Daoy (cell line): ENCODE measurements at places on chromosomes 7 and 10. TPM values are rescaled to one million over a fixed set of nuclear protein-coding genes. Genes with fewer than 3 reads are reported as not detected.

Gene C10orf67
- total RNA-seq, result not detected in 2 replicates

Gene MYPN
- total RNA-seq, result 1.8 and 2.9 TPM in 2 replicates

Gene PTPRZ1
- 0.12 and 0.17 TPM in 2 replicates for total RNA-seq

- peak; percentile 92 for DNase-seq
Observed at GRCh38 chr7:106126170-106126938, 14.2 kb upstream of the SYPL1 start.

DNA sequence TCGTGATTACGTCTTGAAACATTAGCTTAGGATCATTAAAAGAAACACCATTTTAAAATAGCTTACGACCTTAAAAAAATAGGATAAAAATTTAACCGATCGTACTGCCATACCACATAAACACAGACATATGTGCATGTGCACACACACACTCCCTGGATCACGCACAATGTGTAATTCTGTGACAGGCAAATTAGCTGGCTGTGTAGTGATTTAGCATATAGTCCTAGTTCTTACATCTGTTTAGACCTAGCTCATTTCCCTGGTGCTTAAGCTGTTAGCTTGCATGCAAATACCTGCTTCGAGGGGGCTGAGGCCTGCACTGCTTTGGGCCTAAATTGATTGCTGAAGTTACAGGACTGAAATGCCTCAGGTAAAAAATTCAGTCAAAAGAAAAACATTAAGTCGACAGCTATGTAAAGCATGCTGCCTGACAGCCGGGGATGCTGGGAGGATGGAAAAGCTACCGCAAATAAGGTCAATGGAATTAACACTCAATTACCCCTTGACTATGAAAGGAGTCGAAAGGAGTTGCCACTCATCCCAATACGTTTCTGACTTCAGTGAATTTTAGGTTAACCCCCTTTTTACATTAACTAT, 267.1 kb upstream of the FZD8 start:
- no peak for DNase-seq

- no peak for DNase-seq
Observed at GRCh38 chr10:76981251-76981650, 656.4 kb downstream of the KCNMA1 start.

Gene FERD3L
- not detected in 2 replicates for total RNA-seq

DNA sequence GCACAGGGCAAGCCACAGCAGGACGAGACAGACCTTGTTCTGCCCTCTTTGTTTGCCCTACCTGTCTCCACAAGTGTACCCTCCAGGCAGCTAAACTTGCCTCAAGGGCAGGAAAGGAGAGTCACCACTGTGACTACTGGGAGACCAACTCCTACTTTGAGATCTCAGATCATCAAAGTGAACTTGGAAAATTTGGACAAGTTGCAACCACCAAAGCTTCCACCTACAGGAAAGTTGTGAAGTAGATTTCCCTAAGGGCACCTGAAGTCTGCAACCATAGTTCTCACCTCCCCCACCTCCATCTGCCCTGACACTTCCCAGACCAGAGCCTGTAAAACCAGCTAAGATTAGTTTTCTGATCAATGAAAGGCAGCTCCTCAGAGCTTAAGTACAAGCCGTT, 2.5 kb upstream of the WDR91 start:
- no peak for DNase-seq

Gene EGFR
- total RNA-seq, result 58.2 and 66.6 TPM in 2 replicates

DNA sequence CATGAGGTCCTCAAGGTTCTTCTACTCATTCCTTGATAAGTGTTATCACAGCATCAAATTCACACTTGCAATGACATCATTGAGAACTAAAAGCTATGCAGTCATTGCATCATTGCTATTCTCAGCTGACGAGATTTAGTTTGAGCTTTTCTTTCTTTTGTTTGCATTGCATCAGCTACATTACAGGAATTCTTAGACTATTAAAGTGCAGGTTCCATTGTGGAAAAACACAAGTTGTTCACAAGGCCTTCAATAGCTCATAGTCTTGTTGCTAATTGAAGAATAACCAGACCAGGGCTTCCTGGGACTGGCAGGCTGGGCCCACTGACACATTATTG, 139.3 kb downstream of the CXCL12 start:
- DNase-seq, result no peak
